ENCODE measurements at places on chromosomes 1 and 21.

GRCh38 chr1:235867903-235868469 lies 1.3 kb upstream of the LYST start:
- no peak for DNase-seq

DNA sequence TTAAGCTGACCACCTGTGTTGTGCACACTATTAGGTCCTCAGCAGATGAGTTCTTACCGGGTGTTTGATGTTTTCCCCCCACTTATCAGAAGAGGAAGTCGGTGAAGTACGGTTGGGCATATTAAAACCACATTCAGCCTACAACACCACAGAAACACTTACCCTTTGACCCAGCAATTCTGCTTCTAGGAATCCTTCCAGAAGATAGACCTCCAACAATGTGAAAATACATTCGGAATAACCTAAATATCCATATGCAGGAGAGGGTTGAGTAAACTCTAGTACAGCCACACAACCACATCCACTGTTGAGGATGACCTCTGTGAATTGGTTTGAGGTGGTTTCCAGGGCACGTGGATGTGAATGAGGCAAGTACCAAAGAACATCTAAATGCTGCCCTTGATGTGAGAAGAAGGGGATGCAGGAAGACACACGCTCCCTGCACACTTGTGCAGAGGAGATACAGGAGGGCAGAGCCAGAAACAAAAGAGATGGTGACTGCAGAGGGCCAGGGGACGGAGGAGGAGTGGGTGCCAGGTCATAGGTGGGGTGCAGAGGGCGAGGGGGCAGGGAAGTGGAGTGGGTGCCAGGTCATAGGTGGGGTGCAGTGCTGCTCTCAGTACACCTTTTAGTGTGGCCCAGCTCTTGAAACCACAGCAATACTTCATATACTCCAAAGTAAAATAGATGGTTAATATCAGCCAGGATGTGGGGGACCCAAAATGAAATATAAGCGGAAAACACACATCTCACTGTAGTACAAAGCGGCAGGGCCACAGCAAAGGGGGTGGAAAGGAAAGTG lies 12.8 kb downstream of the ADARB1 start:
- no peak for DNase-seq

DNA sequence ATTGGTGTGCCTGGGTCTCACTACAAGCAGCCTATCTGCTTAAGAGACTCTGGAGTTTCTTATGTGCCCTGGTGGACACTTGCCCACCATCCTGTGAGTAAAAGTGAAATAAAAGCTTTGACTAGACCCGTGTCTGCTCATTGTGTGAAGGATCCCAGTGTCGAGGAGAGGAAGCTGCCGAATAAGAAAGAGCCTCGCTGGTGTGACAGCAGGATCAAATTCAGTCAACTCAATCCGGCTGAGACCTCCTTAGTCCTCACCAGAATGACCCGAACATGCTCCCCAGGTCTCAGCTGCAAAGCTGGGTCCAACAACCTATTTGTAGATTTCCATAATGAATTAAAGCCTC lies 14.8 kb downstream of the CD2 start:
- no peak for DNase-seq

- no peak for DNase-seq
These were observed 451.2 kb upstream of the ADGRL4 start for GRCh38 chr1:79457562-79458224.
